A549 treated with CORT108297 at 1 μM for 4 hours (cell line): ENCODE measurements at places on chromosomes 3 and 15. TPM values are rescaled to one million over a fixed set of nuclear protein-coding genes. Genes with fewer than 3 reads are reported as not detected.

LSAMP gene
- 0.12 to 0.24 TPM (median 0.17 TPM) in 5 replicates for total RNA-seq

SCN5A gene
- total RNA-seq: 0.33 to 2.1 TPM (median 0.93 TPM) in 5 replicates

FBXL22 gene
- 0.18 to 0.80 TPM (median 0.31 TPM) in 5 replicates for total RNA-seq

NMNAT3 gene
- total RNA-seq: 0.91 to 1.6 TPM (median 1.3 TPM) in 5 replicates

CFAP20DC gene
- 2.0 to 3.1 TPM (median 2.3 TPM) in 5 replicates for total RNA-seq

RNF168 gene
- 3.5 to 4.8 TPM (median 4.4 TPM) in 5 replicates for total RNA-seq

MCF2L2 gene
- total RNA-seq: 0.03 to 0.38 TPM (median 0.10 TPM) in 5 replicates

MNS1 gene
- total RNA-seq: 2.2 to 4.3 TPM (median 3.2 TPM) in 5 replicates

ZNF385D gene
- 0.01 to 0.05 TPM (median 0.02 TPM) in 3 of 5 replicates, not detected in the others for total RNA-seq

STARD9 gene
- total RNA-seq: 1.2 to 1.9 TPM (median 1.7 TPM) in 5 replicates

PROS1 gene
- 8.0 to 11.2 TPM (median 8.5 TPM) in 5 replicates for total RNA-seq

GOLGA6D gene
- 0.03 to 0.06 TPM (median 0.04 TPM) in 4 of 5 replicates, not detected in the other for total RNA-seq

FOXL2 gene
- 2.5 to 5.2 TPM (median 4.7 TPM) in 5 replicates for total RNA-seq

DLG1 gene
- 13.0 to 19.0 TPM (median 16.9 TPM) in 5 replicates for total RNA-seq

SKIL gene
- total RNA-seq: 18.3 to 33.1 TPM (median 23.9 TPM) in 5 replicates

CRTAP gene
- 249 to 301 TPM (median 284 TPM) in 5 replicates for total RNA-seq

RHOV gene
- 4.2 to 6.7 TPM (median 6.0 TPM) in 5 replicates for total RNA-seq

CLDN16 gene
- total RNA-seq: 0.14 TPM in 2 of 5 replicates, not detected in the others

C3orf62 gene
- total RNA-seq: 1.5 to 2.2 TPM (median 1.9 TPM) in 5 replicates

ROPN1B gene
- total RNA-seq: not detected in 5 replicates

CYP8B1 gene
- not detected in 5 replicates for total RNA-seq

TTBK2 gene
- total RNA-seq: 1.3 to 3.0 TPM (median 1.9 TPM) in 5 replicates

AGTR1 gene
- 0.31 to 0.60 TPM (median 0.40 TPM) in 5 replicates for total RNA-seq

ULK3 gene
- 27.9 to 41.0 TPM (median 38.2 TPM) in 5 replicates for total RNA-seq

ANAPC13 gene
- 43.6 to 58.3 TPM (median 47.0 TPM) in 5 replicates for total RNA-seq

CPLX3 gene
- total RNA-seq: 0.05 to 0.06 TPM in 2 of 5 replicates, not detected in the others

DUOXA2 gene
- total RNA-seq: not detected in 5 replicates

UROC1 gene
- total RNA-seq: not detected in 5 replicates

GOLGA8G gene
- not detected in 5 replicates for total RNA-seq

NTRK3 gene
- 17.6 to 23.0 TPM (median 21.1 TPM) in 5 replicates for total RNA-seq

CIP2A gene
- total RNA-seq: 16.7 to 22.4 TPM (median 21.2 TPM) in 5 replicates

TGM4 gene
- 0.03 to 0.10 TPM (median 0.04 TPM) in 5 replicates for total RNA-seq

SPTSSB gene
- 0.07 TPM in 1 of 5 replicates, not detected in the others for total RNA-seq

ACP3 gene
- 0.02 to 0.14 TPM in 2 of 5 replicates, not detected in the others for total RNA-seq

CFAP100 gene
- total RNA-seq: not detected in 5 replicates

PFKFB4 gene
- total RNA-seq: 12.6 to 17.6 TPM (median 12.8 TPM) in 5 replicates

ZPLD1 gene
- 0.03 to 0.07 TPM (median 0.05 TPM) in 4 of 5 replicates, not detected in the other for total RNA-seq

SNTN gene
- not detected in 5 replicates for total RNA-seq

CDHR4 gene
- 0.12 to 0.65 TPM (median 0.43 TPM) in 5 replicates for total RNA-seq

CLDN11 gene
- 0.13 to 0.31 TPM (median 0.17 TPM) in 5 replicates for total RNA-seq

OR5K2 gene
- not detected in 5 replicates for total RNA-seq

ADAMTS9 gene
- total RNA-seq: 0.48 to 0.92 TPM (median 0.51 TPM) in 5 replicates

FBXW12 gene
- not detected in 5 replicates for total RNA-seq

SEMA7A gene
- 2.3 to 3.2 TPM (median 2.5 TPM) in 5 replicates for total RNA-seq

CHST2 gene
- 0.55 to 0.99 TPM (median 0.79 TPM) in 5 replicates for total RNA-seq

FAN1 gene
- total RNA-seq: 10.7 to 13.3 TPM (median 13.1 TPM) in 5 replicates

MYL3 gene
- 0.12 to 0.25 TPM in 2 of 5 replicates, not detected in the others for total RNA-seq

NANOGP8 gene
- total RNA-seq: not detected in 5 replicates
